GM04504 (cell line): ENCODE measurements at places on chromosomes 2 and 18.
A peak's percentile ranks its signal among the peaks of the same experiment; 100 is the strongest.

- DNase-seq: peak; percentile 18
Measured at GRCh38 chr18:35635170-35635569, 53.6 kb downstream of the GALNT1 start.

GRCh38 chr2:102116630-102117471 is 25.7 kb upstream of the IL1R1 start:
- no peak for DNase-seq

DNA sequence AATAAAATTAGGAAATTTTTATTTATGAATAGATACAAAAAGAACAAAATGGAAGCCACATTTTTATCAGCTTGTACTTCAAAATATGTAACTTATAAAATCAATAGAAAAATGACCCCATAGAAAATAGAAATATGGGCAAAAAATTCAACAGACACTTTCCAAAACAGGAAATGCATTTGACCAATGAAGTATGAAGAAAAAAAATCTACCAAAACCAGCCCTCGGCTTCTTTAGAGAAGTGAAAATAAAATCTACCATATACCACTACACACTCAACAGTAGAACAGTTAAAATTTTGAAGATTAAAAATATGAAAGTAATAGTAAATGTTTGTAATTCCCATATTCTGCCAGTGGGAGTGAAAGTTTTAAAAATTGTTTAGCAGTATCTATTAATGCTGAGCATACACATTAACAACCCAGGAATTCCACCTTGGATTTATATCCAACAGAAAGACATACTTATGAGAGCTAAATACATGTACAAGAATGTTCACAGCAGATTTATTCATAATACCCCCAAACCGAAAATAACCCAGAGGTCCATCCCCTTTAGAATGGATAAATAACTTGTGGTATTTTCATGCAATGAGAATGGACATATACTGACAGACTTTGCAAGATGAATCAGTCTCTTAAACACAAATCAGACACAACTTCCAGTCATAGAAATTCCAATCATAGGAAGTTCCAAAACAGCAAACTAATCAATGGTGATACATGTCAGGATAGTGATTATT is 318.0 kb downstream of the FIGN start:
- no peak for DNase-seq

GRCh38 chr2:188865681-188866080 is 108.5 kb upstream of the COL3A1 start:
- no peak for DNase-seq

GRCh38 chr18:74351354-74351753 is 35.7 kb downstream of the C18orf63 start:
- DNase-seq: peak; percentile 33

- DNase-seq: no peak
Measured at GRCh38 chr2:25079050-25079635, 37.3 kb downstream of the EFR3B start.

GRCh38 chr2:230868161-230868946 is 3.6 kb downstream of the ITM2C start:
- DNase-seq: no peak

GRCh38 chr2:170713543-170714380 is 1.4 kb upstream of the SP5 start:
- no peak for DNase-seq

DNA sequence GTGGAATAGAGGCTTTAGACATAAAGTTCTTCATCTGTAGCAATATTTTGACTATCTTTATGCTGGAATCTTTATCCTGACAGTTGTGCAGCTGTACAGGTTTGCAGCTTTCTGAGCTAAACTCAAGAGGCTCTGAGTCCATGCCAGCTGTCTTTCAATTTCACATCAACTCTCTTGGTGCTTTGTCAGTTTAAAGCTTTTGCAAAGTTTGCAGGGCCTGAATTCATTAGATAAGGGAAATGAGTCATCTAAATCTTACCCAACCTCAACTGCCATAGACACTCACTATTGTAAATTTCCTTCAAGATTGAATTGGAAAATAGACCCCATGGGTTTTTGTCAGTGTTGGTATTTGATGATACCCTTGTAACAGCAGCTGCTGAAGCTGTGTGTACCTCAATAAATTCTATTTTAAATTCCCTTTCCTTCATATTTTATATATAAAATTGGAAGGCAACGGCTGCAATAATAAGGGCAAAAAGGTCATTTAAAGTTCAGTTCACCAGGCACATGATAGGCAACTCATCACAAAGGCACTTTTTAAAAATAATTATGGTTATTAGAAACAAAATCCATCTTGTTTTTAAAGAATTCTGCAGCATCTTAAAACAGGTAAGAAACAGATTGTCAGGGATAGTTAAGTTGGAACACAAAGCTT is 169.9 kb upstream of the SLC39A10 start:
- DNase-seq: peak; percentile 24

DNA sequence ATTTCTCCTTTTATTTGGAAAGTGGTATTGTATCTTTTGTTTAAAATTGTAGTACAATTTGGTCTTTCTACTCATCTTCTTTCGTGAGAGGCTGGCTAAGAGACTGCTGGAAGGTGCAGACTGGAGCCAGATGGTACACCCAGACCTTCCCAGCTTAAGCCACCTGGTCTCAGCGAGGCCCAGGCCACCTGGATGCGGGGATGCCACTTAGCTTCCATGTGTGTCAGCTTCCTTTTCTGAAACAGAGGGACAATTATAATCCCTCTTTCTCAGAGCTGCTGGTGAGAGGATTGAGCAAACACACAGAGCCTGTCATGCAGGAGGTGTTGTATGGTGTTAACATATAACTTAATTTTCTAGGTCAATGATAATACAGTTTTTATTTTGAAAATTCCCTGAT is 17.4 kb downstream of the FARP2 start:
- no peak for DNase-seq

DNA sequence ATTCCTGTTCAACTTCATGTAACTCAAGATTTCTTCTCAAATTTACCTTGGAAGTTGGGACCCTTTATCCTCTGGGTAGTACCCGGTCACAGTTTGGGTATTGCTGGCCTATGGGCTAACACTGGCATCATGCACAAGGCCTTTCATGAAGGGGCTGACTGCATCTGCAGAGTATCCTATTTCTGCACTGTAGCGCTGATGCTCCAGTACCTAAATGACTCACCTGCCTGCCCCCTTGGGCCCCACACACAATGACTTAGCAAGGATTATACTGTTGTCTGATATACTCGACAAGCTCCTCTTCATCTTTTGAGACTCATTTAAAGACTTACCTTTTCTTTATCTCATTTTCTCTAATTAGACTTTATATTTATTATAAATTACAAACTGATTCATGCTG is 39.9 kb downstream of the DNAH6 start:
- DNase-seq: no peak

DNA sequence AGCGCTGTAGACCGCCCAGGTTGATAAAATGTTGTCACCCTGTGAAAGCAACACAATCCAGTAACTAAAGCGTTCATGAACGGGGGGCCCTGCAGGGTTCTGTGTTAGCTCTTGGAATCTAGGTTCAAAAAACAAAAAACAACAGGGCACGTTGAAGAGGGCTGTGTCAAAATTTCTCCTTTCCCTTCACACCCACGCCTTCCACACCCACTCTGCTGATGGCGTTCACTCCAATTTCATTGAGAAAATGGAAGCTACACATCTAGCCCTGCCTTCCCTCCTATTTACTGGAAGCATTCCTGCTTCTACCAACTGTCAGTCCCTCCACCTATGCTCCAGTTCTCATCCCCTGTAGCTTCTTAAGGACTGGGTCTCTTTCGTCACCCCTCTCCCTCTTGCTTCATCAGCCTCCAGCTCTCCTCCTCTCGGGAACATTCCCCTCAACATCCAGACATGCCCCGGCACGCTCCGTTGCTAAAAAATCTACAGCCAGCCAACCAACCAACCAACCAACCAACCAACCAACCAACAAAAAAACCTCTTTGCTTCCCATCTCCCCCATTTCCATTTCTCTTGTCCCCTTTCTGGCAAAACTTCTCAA is 98.4 kb upstream of the SP3 start:
- no peak for DNase-seq

DNA sequence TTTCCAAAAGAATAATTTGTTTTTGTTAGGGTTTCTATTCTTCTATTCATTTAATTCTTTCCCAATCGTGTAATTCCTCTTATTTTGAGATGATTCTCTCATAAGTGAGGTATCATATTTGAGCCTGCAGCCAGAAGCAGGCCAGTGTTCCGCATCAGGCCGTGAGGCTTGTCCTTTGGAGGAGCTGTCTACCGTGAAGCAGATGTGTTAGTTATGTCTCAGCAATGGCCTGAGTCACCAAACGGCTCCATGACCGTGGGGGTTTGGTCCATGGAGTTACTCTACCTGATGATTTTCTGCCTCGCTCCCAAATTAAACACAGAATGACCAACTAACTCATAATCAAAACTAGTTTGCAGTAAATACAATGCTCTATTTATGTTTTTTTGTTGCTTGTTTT is 64.2 kb upstream of the TMEM87B start:
- DNase-seq: no peak

GRCh38 chr2:200834701-200835100 is 23.0 kb downstream of the BZW1 start:
- no peak for DNase-seq

GRCh38 chr18:37242826-37243560 is 322.6 kb downstream of the CELF4 start:
- no peak for DNase-seq

DNA sequence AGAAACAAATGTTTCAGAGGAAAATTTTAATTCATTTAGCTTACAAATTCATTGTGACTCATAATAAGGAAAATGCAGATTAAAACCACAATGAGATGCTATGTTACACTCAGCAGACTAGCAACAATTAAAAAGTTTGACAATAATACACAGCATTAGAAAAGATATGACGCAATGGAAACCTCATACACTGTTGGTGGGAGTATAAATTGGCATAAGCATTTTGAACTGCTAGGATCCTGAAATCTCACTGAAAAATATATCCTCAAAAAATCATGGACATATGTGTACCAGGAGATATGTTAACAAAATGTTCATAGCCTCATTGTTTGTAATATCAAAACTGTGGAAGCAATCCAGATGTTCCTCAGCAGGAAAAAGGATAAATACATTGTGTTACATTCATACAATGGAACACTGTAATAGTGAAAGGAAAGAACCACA is 13.7 kb downstream of the CALCRL start:
- no peak for DNase-seq

- DNase-seq: no peak
Measured at GRCh38 chr18:58394602-58395425, 234.1 kb downstream of the ALPK2 start.

DNA sequence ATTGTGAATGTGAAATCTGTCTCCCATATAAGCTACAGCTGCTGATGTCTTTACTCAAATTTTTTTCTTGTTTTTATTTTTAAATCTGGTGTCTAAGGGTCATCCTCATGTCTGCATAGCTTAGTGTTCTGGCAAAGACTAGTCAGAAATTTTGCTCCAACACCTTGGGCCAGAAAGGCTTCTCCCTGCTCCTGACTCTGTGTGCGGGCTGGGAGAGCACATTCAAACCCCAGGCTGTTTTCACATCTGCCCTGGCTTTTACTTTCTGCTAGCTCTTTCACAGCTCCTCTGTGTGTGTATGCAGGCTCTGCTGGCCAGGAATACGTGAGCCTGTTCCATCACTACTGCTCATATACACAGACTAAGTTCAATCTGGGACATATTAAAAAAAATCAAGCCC is 102.9 kb upstream of the RIOK3 start:
- no peak for DNase-seq

- peak; percentile 85 for DNase-seq
Measured at GRCh38 chr18:22467760-22468553, 50.2 kb upstream of the CTAGE1 start.
